ENCODE measurements at places on chromosomes 3 and 15.

- no peak for DNase-seq
Observed at GRCh38 chr15:89817701-89818280, 3.1 kb upstream of the ANPEP start.

- DNase-seq, result no peak
Observed at GRCh38 chr3:23832523-23832922, 26.8 kb downstream of the UBE2E1 start.

GRCh38 chr3:13072239-13072599, 1.0 kb downstream of the IQSEC1 start:
- peak; percentile 56 for DNase-seq

DNA sequence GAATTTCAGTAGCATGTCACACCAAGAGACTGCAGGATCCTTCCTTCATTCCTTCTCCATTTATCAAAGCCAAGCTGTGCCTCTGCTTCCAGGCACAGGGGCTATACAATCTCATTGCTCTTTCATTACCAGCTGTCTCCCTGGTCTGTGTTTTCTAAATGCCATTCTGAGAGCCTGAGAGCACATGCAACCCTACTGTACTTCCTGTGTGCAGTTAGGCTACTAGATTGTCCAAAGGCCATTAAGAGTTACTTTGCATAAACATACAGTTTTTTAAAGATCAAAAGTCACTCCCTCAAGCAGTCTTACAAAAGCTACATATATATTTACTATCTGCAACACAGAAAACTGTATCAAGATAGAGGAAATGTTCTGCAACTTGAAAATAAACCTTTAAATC, 110.1 kb downstream of the CFAP44 start:
- DNase-seq, result no peak

DNA sequence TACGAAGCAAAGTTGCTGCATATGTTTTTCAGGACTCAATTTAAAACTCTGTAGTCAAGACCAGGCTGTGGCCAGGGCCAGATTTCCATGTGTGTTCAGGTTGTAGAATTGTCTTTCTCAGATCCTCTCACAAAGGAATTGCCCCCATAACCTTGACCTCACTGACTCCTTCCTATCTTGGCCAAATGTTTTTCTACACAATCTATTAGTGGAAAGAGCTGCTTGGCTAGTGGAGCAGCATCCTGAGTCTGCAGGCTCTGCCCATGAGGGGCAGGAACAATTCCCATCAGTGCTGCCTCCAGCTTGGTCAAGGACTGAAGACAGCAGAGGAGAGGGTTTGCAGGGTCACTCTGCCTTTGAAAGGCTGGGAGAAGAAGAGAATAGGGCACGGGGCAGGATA, 6.9 kb upstream of the TBC1D21 start:
- DNase-seq, result no peak

DNA sequence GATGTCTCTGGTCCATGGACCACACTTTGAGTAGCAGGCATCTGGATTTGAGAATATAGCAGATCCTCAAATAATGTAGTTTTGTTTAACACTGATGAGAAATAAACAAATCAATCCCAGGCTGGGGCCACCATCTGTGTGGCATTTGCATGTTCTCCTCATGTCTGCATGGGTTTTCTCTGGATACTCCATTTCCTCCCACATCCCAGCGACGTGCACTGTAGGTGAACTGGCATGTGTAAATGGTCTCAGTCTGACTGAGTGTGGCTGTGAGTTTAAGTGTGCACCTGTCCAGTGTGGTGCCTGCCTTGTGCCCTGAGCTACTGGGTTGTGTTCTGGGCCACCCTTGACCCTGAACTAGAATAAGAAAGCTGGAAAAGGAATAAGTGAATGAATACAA, 66.3 kb upstream of the NANOGP8 start:
- DNase-seq, result no peak

GRCh38 chr3:15521573-15521965, at the start of gene COLQ:
Gene COLQ, minus strand, starts transcription at chr3:15521706. Its CDS starts 81 bp downstream, at chr3:15521625.
- DNase-seq, result no peak

DNA sequence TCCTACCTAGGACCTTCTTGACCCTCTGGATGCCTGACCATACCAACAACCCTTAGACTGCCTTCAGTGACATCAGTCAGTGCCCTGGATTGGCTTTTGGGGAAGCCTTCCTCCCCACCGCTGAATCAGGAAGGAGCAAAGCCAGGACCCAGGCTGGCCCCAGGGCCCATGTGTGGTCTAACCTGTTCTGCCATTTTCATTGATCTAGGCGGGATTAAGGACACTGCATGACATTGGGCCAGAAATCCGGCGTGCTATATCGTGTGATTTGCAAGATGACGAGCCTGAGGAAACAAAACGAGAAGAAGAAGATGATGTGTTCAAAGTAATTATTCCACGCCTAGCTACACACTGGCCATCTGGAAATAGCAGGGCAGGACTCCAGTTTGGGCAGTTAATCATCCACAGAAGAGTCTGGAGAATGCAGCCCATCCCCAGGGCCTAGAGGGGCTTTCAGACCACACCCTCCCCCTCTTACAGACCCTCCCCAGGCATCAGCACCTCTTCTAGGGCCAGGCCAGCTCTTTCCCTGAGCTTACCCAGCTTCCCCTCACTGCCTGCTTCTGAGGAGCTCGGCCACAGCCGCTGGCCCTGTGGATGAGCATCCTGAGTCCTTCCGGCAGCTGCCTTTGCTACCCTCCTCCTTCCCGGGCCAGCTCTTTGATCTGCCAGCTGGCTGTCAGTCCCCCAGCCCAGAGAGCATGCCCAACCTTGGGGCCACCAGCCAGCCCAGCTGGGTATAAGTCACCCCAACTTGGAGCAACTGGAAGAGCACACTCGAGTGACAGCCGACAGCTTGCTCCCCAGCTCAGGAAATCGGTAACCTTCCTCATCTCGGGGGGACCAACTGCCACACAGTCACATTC, 45.9 kb downstream of the CHDH start:
- no peak for DNase-seq

GRCh38 chr3:157360044-157360443, 76.6 kb upstream of the PTX3 start:
- no peak for DNase-seq

Measured in eye (tissue), 1 donor.